ENCODE measurements at places on chromosomes 7 and 10.

DNA sequence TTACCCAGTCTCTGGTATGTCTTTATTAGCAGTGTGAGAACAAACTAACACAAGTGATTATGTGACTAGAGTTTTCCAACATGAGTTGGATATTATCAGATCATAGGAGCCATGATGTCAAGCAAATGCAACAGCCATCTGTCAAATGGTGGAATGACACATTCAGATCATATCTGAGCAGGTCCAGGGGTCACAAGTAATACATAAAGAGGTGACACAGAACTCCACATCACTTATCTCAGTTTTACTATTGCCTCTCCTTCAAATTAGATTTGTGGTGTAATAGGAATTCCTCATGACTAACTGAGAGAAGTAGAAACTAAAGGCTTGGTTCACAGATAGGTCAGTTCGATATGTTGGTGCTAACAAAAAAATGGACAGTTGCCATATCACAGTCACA is 12.2 kb upstream of the SAMD9L start:
- DNase-seq, result no peak

DNA sequence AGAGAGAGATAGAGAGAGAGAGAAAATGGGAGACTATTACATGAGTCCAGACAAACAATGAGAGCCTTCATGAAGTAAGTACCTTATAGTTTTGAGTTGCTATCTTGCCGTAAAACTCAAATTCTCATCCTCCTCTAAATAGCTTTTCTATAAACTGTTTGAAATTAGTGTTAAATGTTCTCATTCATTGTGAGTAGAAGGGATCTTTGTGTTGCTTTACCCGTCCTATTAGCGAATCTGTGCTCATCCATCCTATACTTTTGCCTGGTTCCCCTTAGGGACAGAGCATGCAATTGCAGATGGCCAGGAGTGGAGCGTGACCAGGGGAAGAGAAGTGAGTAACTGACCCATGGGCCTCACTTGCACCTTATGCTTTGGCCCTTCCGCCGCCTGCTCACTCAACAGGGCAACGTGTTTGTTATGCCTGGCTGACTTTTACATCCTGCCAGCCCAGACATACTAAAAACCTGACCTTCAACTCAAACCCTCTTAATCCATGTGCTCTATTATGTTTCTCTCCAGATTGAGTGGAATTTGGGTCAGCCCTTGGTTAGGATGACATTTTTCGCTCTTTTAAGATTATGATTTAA is 244.2 kb upstream of the YAE1 start:
- DNase-seq, result peak; percentile 35

DNA sequence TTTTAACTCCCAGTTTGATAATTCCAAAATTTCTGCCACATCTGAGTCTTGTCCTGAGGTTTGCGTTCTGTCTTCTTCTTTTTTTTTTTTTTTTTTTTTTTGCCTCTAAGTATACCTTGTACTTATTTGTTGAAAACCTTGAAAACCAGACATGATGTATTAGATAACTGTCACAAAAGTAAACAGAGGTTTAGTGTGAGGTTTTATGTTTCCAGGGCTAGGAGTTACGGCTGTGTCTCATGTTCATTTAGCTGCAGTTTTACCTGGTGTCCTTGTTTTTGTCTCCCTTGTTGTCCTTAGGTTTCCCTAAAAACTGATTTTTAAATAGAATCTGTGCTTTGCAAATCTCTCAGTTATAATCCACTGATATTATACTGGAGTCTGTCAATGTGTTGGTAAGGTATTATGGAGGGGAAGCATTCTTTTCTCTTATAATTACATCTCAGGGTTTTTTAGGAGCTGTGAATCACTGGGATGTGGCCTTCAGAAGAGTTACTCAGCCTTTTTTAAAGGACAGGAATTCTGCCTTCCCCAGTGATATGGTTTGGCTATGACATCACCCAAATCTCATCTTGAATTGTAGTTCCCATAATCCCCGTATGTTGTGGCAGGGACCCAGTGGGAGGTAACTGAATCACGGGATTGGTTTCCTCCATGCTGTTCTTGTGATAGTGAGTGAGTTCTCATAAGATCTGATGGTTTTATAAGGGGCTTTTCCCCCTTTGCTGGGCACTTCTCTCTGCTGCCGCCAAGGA is 95.0 kb downstream of the CDCA7L start:
- DNase-seq, result no peak

DNA sequence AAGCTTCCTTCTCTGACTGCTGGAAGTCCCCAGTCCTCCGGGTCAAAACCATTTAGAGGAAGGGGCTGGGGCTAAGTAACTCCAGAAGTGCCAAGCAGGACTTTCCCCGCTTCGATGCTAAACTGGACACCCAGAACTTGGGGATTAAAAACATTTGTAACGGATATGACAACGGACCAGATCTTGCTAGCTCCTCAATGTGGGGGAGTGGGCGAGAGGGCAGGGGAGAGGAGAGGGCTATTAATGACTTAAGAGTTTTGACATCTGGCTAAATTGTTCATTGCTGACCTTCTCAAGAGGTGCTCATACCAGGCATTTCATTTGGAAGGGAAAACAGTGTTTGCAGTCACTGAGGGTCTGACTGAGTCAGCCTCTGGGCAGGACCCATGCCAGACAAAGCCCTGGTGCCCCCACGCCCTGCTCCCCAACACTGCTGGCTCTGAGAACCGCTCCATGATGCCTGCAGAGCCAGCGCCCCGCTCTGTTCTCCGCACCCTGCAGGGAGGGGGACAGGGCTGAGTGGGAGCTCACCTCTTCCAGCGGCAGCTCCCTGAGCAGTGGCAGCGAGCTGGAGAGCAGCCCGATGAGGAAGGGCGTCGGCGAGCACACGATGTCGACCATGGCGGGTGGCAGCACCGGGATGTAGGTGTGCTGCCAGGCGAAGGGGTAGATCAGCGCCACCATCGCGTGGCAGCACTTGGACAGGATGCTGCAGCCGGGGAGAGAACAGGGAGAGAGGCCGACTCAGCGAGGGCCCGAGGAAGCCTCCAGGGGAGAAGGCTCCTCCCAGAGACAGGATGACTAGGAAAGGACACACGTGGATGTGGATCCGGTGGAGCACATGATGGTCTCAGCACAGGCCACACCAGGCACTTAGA is 47.7 kb upstream of the MKRN1 start:
- DNase-seq, result no peak

GRCh38 chr10:115063701-115064658 is 29.2 kb upstream of the ATRNL1 start:
- DNase-seq, result no peak

DNA sequence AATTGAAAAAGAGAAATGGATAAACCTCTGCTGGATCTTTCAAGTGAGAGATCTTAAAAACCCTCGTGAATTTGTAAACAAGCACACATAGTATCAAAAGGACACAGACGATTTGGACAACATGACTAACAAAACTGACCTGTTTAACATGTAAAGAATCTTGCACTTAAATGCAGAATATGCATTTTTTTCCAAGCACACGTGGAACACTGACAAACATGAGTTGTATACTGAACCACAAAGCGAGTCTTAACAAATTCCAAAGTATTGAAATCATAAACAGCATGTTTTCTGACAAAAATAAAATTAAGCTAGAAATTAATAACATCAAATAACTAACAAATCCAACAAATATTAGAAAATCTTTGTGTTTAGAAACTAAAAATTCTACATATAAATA is 65.0 kb upstream of the ZNF746 start:
- DNase-seq, result no peak

DNA sequence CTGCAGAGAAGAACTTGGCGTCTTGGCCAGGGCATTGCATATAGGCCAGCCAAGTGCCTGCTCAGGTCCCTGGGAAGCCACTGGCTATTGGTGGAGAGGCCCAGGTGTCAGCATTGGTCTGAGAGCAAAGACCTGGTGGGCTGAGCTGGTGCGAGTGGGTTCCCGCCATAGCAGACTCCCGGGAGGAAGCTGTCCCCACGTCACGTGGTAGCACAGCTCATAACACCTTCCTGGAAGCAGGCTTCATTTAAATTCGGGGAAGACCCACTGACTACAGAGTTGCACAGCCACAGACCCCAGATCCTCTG is 130.5 kb downstream of the WDR37 start:
- no peak for DNase-seq

GRCh38 chr10:81008726-81009125 is 471.0 kb downstream of the SH2D4B start:
- no peak for DNase-seq

DNA sequence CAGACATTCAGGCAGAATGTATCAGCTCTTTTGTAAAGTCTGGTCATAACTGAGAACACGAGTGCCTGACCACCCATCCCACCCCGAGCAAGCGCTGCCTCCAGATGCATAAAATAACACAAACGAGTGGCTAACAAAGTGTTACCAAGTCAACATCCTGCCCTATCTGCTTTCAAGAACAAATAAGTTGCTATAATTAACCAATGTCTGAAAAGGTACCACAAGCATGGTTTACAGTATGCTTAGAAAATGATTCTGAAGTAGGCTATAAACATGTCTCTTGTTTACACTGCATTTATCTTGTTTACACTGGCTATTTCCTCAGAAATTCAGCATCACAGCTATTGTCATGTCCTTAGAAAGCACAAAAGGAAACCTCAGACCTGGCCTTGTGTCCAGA is 49.5 kb downstream of the PIK3AP1 start:
- DNase-seq, result no peak

DNA sequence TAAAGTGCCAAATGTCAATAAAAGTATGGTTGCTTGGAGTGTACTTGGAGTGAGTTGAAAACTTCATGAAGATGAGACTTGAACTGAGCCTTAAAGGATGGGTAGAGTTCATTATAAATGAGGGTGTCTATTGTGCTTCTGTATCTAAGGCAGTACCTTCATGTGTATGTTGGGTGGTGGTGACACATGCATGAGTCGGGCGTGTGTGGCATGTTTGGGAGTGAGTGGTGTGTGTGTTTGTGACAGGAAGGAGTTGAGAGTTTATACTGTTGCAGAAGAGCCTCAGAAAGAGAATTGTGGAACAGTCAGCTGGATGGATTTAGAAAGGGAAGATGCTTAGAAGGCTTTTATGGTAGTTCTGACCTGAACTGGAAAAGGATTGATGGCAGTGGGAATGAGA is 6.0 kb upstream of the ZRANB1 start:
- no peak for DNase-seq

GRCh38 chr7:93751421-93751820 is 139.1 kb downstream of the TFPI2 start:
- no peak for DNase-seq

DNA sequence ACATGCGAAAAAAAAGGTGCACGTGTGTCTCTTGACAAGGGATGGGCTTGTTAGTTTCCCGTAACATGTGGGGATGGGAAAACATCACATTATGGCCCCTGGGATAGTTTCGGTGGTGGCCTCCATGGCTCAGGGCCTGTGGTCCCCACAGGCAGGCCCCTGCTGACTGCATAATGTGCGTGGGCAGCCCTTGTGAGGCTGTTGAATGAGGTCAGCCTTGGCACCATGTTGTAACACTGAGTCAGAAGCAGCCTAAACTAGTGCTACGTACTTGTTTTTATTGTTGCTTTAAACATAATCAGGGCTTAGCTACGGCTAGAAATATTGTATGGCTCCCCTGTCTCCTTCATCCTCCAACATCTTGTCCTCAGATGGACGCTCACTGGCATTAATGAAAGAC is 80.6 kb downstream of the BEND7 start:
- no peak for DNase-seq

DNA sequence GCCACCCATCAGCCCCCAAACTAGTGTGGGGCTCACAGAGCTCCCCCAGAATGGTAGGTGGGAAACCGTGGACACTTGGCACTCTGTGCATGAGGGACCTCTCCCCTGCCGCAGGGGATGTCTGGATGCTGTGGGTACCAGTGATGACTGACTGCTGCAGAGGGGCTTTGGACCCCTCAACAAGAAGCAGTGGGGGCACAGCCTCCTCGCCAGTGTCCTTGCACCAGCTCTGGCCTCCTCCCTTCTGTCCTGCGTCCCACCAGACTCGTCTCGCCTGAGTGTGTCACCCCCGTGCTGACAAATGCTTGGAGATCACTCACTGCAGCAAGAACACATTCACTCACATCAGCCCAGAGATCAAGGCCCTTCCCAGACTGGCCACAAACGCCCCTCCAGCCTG is 37.3 kb upstream of the R3HCC1L start:
- DNase-seq, result no peak

- DNase-seq, result no peak
Measured at GRCh38 chr10:58660575-58661255, 148.0 kb downstream of the BICC1 start.

GRCh38 chr10:18610517-18610916 is 40.9 kb downstream of the NSUN6 start:
- no peak for DNase-seq

- DNase-seq, result no peak
Measured at GRCh38 chr10:4691776-4692175, 134.2 kb upstream of the AKR1E2 start.

GRCh38 chr7:20007510-20007909 is 209.7 kb downstream of the MACC1 start:
- DNase-seq, result no peak

DNA sequence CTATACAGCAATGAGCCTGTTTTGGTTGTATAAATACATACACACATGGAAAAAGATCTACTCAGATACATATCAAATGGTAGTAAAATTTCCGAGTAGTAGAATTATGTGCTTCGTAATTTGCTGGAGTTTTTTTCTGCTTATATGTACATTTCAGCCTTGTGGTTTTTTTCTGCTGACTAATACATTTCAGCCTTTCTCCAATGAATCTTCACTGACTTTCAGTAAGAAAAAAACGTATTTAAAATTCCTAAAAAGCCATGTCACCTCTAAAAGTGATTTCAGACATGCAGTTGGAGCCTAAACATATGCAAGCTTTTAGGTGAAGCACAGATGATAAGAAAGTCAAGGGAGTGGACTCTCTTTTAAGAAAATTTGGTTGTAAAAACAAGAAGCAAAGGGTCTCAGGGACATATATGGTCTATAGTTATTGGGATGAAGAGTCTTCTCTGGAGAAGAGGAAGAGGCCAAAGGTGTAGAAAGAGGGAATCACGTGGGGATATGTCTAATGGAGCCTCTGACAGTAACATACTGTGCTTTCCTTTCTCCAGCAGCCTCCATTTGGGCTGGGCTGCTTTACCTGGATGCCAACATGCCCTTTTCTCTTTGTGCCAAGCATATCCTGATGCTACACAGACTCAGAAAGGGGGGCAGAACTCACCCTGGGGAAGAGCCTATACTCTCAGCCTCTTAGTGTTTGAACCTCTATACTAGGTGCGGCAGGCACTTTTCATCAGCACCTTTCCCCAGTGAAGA is 2.4 kb downstream of the AMPH start:
- no peak for DNase-seq

DNA sequence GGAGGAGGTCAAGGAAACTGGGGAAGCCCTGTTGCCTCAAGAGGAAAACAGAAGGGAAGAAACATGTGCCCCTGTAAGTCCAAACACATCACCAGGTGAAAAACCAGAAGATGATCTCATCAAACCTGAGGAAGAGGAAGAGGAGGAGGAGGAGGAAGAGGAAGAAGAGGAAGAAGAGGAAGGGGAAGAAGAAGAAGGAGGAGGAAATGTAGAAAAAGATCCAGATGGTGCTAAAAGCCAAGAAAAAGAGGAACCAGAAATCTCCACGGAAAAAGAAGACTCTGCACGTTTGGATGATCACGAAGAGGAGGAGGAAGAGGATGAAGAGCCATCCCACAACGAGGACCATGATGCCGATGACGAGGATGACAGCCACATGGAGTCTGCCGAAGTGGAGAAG is 82.7 kb upstream of the SAMD8 start:
- DNase-seq, result no peak

GRCh38 chr10:122669842-122670241 is 29.8 kb downstream of the C10orf120 start:
- DNase-seq, result no peak

- DNase-seq, result no peak
Measured at GRCh38 chr7:114450431-114450830, 35.8 kb downstream of the FOXP2 start.
